Activated CD4-positive, alpha-beta T cell treated with anti-CD3 and anti-CD28 coated beads, Interleukin-2, amount 10 ng/mL, durations not matched to agents 7 days and 5 days (primary cell): ENCODE measurements at places on chromosomes 7 and 10. TPM values are rescaled to one million over a fixed set of nuclear protein-coding genes. Genes with fewer than 3 reads are reported as not detected.

- DNase-seq, result no peak
Observed at GRCh38 chr7:26612742-26613141, 251.6 kb downstream of the SKAP2 start.

NHLRC2 gene
- 23.7 TPM for total RNA-seq

- DNase-seq, result no peak
Observed at GRCh38 chr10:70726909-70727495, 54.7 kb downstream of the ADAMTS14 start.

DNA sequence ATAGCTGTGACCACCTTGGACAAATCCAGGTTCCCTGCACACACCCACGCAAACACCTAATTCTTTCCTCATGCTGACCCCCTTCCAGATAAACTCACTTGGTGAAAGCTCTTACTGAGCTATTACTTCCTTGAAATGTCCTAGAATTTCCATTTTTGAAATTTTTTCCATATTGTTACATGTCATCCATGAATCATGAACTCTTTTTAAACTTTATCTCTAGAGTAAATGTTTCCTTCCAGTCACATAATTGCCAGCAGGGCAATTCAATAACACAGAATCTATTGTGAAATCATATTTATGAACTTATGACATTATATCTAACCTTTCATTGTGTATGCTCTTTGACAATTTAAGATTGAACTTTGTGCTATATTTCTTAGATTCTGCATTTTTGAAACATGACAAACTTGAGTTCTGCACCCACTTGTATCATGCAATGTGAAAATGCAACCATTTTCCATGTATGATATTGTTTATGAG lies 26.8 kb upstream of the FGL2 start:
- no peak for DNase-seq

GRCh38 chr10:3409928-3410327 lies 237.3 kb upstream of the PITRM1 start:
- no peak for DNase-seq

SLC18A2 gene
- not detected for total RNA-seq

GRCh38 chr10:116254422-116255155 lies 18.4 kb downstream of the GFRA1 start:
- no peak for DNase-seq

NME8 gene
- not detected for total RNA-seq

GRCh38 chr7:157751406-157751805 lies 414.6 kb downstream of the DNAJB6 start:
- no peak for DNase-seq

DNA sequence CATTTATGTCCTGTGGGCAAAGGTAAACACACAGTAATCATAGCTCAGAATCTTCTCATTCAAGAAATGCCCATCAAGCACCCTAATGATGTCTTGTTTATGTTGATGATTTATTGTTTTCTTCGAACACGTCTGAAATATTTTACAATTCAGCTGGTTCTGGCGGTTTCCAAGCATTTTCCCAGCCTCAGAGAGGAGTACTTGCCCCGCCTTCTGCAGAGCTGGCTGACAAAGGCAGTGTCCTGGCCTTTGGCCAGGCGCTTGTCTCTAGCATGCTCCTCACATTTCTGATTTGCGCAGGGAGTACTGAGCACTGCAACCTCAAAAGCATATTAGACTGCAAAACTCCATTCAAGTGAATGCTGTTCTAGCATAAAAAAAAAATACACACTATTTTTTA lies 314.2 kb upstream of the GNAI1 start:
- DNase-seq, result no peak

FAM25A gene
- not detected for total RNA-seq

DNA sequence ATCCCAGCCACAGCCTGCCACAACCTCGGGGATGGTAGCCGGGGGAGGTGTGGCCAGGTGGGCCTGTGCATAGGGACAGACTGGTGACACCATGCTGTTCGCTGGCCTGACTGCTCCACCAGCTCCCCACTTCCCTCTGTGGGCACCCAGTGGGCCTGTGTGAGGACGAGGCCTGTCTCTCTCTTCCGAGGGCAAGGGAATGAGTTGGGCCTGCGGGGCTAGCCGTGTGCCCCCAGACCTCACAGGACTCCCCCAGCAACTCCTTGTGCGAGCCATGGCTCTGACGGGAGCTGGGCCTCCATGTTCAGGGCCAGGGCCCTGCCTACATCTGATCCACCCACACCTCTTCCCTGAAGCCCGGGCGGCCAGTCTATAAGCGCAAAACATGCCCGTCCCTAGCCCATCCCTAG lies 40.5 kb downstream of the PWWP2B start:
- no peak for DNase-seq

DNA sequence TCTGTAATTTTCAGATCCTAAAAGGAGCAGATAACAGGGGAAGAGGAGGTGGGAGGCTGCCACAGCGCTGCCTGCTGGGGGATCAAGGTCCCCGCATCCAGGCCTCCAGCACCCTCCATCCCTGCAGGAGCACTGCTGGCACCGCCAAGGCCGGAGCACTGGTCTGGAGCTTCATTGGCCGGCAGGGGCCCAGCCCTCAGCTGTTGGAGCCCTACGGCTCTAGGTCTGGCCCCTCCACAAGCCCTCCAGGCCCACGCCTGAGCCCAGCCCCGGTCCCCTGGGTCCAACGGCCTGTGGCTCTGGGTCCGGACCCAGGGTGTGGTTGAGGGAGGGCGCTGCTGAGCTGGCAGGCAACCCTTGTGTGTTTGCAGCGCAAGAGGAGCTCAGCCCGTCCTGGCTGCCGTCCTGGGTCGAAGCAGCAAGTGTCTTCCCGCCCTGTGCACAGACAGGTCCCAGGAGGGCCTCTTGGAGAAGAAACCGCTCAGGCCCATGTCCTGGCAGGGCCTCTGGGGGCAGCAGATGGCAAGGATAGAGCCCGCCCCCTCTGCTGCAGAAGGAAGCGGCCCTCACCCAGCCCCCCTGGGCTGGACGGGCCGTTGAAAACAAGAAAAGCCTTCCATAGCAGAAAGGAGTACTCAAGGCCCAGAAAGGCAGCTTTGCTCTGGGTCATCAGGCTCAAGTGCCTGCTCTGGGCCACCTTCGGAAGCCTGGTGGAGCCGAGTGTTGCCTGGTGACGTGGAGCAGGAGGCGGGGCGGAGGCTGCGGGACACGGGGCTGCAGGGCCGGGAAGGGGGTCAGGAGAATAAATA lies 54.3 kb upstream of the TNRC18 start:
- DNase-seq, result no peak

- no peak for DNase-seq
Observed at GRCh38 chr7:89458114-89458513, 662.6 kb upstream of the TEX47 start.

CYCS gene
- 96.1 TPM for total RNA-seq

OPTN gene
- 130 TPM for total RNA-seq

GRCh38 chr10:125811251-125811650 lies 11.8 kb downstream of the UROS start:
- DNase-seq, result no peak

GRCh38 chr10:52257692-52258075 lies 56.4 kb upstream of the DKK1 start:
- no peak for DNase-seq

OPALIN gene
- not detected for total RNA-seq

SLC26A3 gene
- not detected for total RNA-seq

DPYSL4 gene
- total RNA-seq, result 1.2 TPM

GRCh38 chr7:111677848-111678247 lies 115.6 kb upstream of the IMMP2L start:
- DNase-seq, result no peak

DNA sequence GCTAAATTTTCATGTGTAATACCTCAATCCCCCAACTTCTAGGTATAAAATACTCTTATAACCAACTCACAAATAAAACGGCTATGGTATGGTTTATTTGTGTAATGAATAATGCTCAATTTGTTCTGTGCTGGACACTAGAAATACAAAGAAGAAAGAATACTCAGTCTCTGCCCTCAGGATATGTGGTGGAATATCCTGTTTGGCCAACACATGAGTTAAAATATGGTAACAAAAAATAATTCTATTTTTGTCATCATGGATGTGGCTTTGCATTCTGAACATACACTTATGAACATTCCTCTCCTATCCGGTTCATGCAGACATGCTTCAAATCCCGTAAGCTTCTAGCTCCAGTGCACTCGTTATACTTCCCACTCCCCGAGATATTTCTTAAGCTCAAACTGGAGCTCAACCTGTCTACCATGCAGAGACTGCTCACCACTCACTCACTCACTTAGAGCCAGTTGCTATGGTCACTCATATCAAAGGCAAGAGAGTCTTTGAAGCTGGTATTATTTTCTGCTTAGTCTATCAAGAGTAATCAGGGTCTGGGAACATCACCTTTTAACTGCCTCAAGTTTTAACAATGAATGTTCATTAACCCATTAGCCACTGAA lies 53.8 kb upstream of the SLC16A12 start:
- no peak for DNase-seq

ADAM12 gene
- 0.45 TPM for total RNA-seq

DNA sequence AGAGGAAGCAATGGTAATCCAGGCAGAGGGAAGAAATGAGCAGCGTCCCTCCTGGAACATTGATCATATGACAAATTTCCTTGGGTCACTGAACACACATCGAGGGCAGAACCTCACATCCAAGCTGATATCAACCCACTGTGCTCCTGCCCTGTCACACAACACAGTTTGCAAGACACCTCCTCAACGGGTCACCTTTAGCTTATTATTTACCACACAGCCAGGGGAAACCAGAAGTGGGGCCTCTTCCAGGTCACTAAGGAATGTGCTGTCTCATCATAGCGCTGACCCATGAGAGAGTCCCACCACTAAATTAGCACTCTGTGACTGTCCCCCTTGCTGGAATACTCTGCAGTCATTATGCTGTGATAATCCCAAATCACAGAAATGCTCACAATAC lies 69.7 kb upstream of the PPP1R3C start:
- DNase-seq, result no peak

PDZD8 gene
- total RNA-seq, result 10.9 TPM

DNA sequence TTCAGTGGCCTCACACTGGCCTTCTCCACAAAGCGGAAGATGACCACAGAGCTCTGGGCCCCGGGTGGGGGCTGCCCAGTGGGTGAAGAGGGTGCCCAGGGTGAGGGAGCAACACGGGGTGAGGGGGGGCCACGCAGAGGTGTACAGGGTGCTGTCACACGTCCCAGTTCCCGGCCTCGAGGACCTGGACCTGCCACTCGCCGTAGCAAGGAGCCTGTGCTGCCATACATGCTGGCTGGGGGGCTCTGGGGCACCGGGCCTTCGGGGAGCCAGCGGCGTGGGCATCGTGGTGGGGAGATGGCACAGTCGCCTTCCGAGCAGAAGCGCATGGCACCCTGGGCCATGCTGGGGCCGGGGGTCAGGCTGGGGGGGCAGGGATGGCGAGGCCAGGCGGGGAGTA lies 1.9 kb downstream of the PSD start:
- no peak for DNase-seq

DNA sequence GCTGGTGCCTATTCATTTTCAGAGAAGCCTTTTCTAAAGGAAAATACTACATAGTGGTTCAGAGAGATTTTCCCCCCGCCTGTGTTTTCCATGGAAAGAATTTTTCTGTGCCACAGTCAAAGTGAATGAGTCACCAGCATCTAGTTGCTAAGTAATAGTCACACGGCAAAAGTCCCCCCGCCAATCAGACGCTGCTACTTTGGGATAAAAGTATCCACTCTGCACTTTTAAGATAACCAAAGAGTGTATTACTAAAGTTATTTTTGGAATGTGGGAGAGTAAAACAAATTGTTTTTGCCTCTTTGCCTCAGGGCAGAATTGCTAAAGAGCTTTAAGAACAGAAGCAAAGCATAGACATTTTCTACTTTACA lies 23.5 kb downstream of the ABLIM1 start:
- DNase-seq, result no peak

SLC25A28 gene
- 69.1 TPM for total RNA-seq

STEAP4 gene
- total RNA-seq, result not detected

DNA sequence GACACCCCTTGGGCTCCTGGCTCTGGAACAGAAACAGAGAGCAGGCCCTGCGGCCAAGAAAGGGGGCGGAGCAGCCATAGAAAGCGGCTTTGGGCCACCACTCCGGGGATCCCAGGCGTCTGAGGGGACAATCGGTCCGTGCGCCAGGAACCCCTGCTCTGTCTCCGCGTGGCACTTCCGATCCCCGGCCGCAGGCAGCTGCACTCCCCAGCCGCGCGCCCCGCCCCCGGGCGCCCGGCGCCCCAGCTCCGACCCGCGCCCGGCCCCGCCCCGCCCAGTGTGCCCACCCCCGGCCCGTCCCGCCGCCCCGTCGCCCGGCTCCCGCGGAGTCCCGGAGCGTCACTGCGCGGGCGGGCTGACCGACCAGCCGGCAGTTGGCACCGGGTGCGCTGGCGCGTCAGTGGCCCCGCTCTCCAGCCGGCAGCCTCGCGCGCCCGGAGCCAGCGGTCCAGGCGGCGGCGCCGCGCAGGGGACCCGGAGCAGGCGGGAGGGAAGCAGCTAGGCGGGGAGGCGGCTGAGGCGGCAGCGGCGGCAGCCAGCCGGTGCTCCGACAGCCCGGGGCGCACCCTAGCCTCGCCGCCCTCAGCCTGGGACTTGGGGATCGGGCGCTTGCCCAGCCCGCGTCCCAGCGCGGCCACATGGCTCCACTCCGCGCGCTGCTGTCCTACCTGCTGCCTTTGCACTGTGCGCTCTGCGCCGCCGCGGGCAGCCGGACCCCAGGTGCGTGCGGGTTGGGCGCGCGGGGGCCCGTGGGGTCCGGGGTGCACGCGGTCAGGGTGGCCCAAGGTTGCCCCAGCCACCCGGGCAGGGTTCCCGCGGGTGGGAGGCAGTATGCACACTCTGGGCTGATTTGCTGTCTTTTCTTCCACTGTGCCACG lies at the start of gene ADAMTS14:
Gene ADAMTS14, plus strand, starts transcription at position 342 of the 878 bp plus-strand sequence. Its CDS starts 297 bp downstream, at position 639.
- DNase-seq, result no peak

MUC12 gene
- total RNA-seq, result not detected

PIP4K2A gene
- 163 TPM for total RNA-seq

TIAL1 gene
- 174 TPM for total RNA-seq

GRCh38 chr10:47335906-47336305 lies 12.3 kb upstream of the RBP3 start:
- no peak for DNase-seq

DNA sequence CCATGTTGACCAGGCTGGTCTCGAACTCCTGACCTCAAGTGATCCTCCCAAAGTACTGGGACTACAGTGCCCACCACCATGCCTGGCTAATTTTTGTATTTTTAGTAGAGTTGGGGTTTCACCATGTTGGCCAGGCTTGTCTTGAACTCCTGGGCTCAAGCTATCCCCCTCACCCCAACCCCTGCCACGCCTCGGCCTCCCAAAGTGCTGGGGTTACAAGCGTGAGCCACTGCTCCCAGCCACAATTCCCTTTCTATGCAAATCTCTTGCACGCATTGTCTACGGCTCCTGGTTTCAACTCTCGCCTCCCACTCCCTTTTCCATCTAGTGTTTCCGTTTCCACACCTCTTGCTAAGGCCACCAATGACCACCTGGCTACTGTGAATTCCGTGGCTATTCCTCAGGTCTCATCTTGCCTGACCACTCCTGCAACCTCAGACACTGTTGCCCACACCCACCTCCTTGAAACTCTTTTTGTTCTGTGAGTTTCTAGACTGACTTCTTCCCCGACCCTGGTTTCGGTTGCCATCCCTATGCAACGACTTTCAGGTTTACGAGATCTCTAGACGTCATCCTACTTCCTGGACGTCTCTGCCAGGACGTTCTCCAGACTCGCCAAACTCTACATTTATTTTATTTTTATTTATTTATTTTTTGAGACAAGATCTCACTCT lies 3.4 kb downstream of the CLDN3 start:
- DNase-seq, result no peak
